ENCODE measurements at places on chromosomes 1 and 21.
A peak's percentile ranks its signal among the peaks of the same experiment; 100 is the strongest.

- no peak for DNase-seq
Observed at GRCh38 chr1:8263791-8264190, 54.1 kb upstream of the SLC45A1 start.

GRCh38 chr1:48652334-48652733 is 124.4 kb downstream of the BEND5 start:
- DNase-seq = no peak

DNA sequence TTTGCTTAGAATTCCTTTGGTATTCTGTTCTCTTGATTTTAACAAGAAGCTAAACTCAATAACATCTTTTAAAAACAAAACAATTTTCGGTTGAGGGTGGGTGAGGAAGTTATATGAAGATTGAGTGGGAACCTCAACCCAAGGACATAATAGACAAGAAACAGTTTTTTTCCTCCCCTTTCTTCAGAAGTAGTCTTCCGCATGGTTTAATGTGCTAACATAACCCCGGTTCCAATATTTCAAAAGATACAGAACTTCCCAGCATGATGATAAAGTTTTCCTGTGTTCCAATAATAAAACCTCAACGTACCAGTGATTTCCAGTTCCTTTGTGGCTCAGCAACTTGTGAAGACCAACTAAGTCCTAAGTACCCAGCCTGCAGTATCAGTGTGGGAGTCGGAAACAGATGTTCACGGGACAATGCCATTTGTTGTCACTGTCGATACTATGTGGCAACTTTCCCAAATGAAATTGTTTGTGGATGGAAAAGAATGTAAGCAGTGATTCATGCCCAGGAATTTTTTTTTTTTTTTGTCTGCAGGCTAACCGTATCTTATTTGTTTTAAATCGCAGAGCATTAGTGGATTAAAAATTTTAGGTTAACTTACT is 48.5 kb downstream of the NR5A2 start:
- no peak for DNase-seq

DNA sequence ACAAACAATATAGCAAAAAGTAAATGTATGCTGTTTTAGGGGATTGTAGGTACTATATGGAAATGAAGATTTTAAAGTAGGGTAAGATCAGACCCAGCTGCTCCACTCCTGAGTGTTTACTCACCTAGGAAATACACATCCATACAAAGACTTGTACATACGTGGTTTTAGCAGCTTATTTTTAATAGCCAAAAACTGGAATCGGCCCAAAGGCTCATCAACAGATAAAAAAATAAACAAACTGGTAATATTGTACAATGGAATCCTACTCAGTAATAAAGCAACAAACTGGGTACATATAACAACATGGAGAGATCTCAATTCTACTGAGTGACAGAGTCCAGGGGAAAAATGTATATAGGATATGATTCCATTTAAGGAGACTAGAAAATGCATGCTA is 179.2 kb upstream of the TMEM51 start:
- no peak for DNase-seq

- no peak for DNase-seq
Observed at GRCh38 chr21:45838634-45839033, 142.9 kb upstream of the COL6A1 start.

DNA sequence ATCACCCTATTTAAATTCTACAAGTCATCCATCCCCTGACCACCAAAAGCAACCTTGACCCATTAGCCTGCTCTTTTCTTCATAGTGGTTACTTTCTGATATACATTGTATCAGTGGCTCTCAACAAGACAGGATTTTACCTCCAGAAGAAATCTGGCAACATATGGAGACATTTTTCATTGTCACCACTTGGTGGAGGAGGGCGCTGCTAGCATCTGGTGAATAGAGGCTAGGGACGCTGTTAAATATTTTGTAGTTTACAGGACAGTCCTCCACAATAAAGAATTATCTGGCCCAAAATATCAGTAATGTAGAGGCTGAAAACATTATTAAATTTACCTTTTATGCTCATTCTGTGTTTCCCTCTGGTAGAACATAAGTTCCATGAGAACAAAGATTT is 6.1 kb downstream of the HSPA13 start:
- DNase-seq = no peak

- DNase-seq = no peak
Observed at GRCh38 chr1:103514920-103515503, 10.5 kb upstream of the RNPC3 start.

DNA sequence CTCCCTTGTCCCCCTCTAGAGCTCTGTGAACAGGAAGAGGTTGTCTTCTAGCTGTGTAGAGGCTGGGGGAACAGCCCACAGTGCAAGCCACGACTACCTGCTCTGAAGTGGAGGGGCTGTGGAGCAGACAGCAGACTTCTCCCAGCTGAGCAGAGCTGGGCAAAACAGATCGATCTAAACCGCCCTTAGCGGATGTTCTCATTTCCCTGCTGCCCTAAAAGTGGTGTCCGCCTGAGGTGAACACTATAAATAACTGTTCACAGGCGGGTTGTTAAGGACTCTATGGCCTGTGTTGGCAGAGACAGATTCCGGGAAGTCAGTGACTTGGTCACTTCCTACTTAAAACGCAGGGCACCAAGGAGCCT is 203.2 kb downstream of the RHOU start:
- DNase-seq = no peak

- DNase-seq = peak; percentile 88
Observed at GRCh38 chr1:184664042-184664660, 90.5 kb downstream of the EDEM3 start.

DNA sequence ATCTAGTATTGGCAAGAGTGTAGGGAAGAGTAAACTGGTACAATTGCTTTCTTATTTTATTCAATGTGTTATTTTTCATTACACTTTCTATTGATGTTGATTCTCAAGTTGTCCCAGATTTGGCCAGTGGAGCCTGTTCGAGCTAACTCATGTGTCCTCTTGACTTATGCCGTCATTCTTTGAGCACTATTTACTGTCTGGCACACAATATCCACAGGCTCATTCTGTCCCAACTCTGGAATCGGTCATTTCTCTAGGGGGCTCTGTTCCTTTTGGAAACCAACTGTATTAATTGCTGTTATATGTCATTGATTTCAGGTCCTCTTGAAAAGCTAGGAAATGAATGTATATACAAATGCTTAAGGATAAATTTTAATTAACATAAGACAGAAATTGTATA is 22.4 kb upstream of the SFPQ start:
- no peak for DNase-seq

- no peak for DNase-seq
Observed at GRCh38 chr1:178575611-178576361, 62.9 kb downstream of the TEX35 start.

DNA sequence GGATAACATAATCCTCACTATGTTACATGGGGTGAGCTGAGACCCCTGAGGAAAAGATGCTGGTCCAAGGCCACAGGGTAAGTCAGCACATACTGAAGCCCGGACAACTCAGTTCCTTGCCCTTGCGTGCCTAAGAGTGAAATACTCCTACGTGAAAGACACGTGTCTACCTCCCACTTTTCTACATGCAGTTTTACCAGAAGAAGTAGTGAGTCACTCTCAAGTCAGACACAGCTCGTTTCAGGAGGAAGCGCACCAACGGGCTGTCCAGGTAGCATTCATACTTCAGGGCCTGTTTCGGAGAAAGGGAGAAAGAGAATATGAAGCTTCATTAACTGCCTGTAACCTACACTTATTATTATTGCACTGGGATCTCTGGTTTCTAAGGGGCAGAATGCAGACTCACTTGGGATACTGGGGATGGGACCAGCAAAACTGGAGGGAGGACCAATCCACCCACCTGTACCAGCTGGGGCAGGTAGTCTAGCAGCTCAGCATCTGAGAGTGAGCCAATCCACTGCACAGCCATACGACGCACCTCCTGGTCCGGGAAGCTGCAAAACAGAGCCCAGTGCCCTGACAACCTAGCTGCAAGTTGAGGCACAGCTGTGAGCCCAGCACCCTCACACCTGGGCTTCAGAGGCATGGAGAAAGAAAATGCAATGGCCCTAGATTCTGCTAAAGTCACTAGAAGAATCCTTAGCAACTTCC is 32.4 kb upstream of the PPP1R15B start:
- DNase-seq = peak; percentile 17

DNA sequence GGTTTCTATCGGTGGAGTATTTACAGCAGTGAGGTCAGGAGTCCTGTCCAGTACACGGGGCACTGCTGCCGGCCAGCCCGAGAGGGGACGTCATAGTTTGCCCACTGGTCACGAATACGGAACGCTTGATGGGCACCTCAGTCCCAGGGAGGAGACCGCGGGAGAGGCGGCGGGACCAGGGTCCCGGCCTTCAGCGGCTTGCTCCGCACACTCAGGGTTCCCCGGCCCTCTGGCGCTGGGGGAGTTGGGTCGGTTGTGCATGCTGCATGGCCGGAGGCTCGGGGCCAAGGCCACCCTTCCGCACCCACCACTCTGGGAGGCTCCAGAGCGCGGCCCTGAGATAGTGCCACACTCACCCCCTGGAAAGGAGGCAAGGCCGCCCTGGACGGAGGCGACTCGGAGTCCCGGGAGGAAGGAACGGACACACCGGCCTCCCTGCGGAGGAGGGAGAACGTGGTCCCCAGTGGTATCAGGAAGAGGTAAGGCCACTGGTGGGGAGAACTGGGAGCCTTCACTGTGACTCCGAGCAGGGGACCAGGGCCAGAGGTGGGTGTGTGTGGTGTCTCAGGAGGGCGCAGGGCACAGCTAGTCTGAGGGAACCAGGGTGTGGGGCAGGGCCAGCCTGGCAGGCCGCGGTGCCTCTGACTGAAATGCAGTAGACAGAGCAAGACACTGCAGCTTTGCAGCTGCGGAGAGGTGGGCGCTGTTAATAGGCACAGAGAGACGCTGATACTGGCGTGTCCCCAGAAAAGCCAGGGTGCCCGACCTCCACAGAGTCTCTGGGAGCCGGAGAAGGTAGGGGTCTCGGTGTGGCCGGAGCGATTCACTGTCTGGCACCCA is 28.6 kb upstream of the PRSS38 start:
- peak; percentile 61 for DNase-seq

DNA sequence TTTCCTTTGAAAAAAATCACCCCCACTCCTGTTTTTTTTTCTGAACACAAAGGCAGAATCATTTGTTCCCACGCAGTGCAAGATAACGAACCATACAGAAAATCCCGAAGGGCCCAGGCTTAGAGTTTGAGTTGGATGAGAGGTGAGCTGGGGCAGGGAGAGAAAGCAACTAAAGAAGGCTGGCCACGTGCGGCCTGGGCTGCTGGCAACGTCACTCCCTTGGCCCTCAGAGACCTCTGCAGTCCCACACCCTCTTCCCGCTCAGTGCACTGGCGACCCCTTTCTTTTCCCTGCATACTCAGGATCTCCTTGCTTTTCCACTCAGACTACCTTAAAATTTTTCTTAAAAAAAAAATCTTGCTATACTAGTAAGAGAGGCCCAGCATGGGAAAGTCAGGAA is 28.2 kb upstream of the CRNN start:
- DNase-seq = no peak

GRCh38 chr1:16351456-16351993 is 755 bp downstream of the FBXO42 start:
- no peak for DNase-seq

GRCh38 chr1:59697150-59697800 is 117.5 kb upstream of the HOOK1 start:
- DNase-seq = no peak

DNA sequence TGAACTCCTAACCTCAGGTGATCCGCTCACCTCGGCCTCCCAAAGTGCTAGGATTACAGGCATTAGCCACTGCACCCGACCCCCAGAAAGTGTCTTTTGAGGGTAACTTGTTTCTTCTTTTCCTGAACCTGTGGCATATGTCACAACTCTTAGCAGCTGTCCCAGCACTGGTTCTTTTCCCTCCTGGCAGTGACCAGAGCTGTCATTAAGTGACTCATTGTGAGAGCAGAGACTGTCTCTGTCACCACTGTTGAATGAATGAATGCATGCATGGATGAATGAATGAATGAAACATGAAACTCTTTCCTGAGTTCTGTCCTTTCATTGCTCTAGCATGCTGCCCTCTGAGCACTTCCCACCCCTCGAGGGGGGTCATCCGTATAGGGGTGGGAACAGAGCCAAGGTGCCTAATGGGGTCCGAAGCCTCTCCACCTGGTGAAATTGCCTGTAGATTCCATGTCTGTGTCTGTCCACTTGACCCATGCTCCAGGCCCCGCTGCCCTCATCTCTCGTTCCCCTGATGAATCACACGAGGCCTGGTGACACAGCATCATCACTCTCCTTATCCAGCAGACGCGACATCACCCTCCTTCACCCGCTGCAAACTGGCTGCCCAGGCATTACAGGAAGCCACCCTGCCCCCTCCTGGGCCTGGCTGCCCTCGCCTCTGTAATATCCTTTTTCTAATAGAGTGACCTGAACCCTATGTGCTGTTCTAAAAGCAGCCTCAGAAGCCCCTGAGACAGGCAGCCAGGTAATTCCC is 75.0 kb downstream of the IGSF21 start:
- no peak for DNase-seq

DNA sequence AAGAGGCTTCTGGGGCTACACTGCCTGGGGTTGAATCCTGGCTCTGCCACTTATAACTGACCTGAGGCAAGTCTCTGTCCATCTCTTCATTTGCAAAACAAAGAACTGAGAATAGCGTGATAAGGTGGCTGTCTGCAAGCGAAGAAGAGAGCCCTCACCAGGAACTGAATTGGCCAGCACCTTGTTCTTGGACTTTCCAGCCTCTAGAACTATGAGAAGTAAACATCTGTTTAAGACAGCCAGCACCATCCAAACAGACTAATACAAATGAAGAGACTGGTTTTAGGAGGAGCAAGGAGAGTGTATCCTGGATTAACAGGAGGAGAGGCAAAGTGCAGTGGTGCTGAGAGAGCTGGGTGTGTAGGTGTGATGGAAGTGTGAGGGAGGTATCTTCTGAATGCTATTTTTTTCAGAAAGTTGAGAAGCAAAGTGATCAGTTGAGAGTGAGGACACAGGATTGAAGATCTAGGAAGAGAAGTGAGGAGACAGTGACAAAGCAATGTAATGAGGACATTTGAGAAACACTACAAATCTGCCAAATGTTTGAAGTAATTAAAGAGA is 59.3 kb downstream of the CD58 start:
- DNase-seq = no peak

GRCh38 chr1:170970256-170970655 is 34.9 kb downstream of the MROH9 start:
- DNase-seq = no peak

DNA sequence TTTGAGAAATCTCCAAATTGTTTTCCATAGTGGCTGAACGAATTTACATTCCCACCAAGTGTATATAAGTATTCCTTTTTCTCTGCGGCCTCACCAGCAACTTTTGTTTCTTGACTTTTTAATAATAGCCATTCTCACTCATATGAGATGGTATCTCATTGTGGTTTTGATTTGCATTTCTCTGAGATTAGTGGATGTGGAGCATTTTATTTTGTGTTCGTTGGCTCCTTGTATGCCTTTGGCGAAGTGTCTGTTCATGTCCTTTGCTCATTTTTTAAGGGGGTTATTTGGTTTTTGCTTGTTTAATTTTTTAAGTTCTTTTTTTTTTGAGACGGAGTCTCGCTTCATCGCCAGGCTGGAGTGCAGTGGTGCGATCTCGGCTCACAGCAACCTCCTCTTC is 45.1 kb upstream of the MPC2 start:
- DNase-seq = no peak

DNA sequence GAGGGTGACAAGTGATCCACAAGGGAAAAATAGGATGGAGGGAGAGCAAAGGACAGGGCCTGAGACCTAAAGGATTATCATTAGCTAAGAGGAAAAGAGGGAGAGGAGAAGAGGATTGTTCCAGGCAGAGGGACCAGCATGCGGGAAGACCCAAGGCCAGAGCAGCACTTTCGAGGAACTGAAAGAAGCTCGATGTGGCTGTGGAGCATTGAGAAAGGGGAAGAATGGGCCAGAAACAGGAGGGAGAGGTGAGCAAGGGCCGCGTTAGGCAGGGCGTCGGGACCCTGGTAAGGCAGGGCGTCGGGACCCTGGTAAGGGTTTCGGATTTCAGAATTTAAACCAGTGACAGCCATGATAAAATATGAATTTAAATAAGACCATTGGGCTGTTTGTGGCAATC is 22.8 kb upstream of the CSF1 start:
- no peak for DNase-seq
